ENCODE measurements at places on chromosomes 2 and 18.
A peak's percentile ranks its signal among the peaks of the same experiment; 100 is the strongest.

DNA sequence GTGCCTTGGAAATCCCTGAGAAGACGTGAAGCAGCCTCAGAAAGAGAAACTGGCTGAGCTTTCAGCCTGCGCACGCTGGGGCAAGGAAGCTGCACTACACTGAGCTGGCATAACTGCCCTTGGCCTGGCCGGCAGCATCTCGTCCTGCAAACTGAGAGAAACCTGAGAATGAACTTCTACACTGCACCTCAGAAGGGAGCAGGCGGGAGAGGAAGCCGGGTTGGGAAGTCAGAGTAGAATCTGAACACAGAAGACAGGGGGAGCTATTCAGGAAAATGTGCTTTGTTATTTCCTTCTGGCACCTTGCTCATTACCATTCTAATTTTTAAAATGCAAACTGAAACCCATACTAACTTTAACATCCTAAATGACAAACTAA is 70.9 kb downstream of the ZEB2 start:
- DNase-seq: peak; percentile 64

- DNase-seq: no peak
Observed at GRCh38 chr2:127411653-127412369, 6.4 kb upstream of the PROC start.

DNA sequence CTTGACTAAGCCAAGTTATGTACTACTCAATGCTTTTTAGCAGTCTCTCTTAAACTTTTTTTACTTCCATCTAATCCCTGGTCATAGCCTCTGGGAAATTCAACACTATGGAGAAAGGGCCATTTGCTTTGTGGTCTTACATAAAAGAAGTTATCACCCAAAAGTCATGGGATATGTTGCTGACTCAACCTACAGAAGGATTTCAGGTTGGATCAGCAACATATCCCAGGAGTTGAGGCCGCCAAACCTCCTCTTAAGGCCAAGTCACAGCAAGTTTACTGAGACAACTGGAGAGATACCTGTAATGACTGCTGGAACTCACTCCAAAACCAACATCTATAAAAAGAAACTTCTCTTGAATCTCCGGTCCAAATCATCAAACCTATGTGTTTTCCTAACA is 141.1 kb downstream of the IRS1 start:
- DNase-seq: no peak

GRCh38 chr2:46748735-46749531 is 166.7 kb downstream of the MCFD2 start:
- no peak for DNase-seq

DNA sequence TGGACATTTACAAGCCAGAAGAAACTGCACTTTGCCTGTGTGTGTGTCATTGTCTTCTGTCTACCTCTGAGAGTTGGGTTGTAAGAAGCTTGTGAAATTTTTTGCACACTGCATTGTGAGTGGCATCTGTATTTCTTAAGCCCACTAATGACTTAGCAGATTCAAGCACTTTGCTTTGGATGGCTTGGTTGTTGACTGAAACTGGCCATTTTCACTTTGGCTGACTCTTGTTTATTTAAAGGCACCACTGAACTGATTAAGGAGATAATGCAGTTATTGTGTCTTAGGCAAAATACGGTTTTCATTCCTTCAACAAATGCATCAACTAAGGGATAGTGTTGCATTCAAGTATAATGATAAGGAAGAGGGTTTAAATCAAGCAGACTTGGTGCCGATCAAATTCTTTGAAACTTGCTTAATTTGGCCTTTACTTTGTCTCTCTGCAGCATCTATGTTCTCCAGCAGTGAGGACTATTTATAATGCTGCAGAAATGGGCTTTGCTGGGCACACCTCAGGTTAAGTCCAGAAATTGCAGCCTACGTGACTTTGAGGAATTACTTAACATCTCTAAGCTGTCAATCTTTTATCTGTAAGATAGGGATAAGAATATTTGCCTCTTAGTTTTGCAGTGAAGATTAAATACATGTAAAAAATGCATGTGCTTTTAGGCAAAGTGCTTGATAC is 142.0 kb downstream of the CCDC85A start:
- DNase-seq: no peak

GRCh38 chr18:45175511-45175910 is 439.8 kb upstream of the SLC14A2 start:
- no peak for DNase-seq
